ENCODE measurements at places on chromosomes 5 and 9.

GRCh38 chr5:55679556-55679955, 32.6 kb downstream of the SLC38A9 start:
- no peak for DNase-seq

- no peak for DNase-seq
These were observed 12.0 kb downstream of the HIGD2A start for GRCh38 chr5:176400382-176401156.

DNA sequence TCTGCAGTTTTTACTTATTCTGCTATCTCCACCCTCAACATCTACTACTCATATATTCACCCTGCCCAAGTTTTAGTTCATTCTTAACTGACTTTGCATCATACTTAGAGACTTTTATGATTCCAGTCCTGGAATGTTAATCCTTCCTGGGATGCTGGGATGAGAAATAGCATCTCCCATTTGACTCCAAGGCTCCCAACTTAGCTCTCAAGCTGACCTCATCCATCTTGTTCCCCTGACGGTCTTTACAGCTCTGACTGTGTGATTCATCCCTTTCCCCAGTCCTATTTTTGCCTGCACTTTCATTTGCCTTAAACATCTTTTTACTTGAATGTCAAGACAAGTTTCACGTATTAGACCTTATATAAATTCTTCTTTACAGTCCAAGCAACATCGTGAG, 297.8 kb downstream of the EPB41L4A start:
- no peak for DNase-seq

- DNase-seq, result peak; percentile 83
These were observed 33.9 kb downstream of the SH3PXD2B start for GRCh38 chr5:172420235-172420939.

- no peak for DNase-seq
These were observed 425.7 kb downstream of the PIK3R1 start for GRCh38 chr5:68641211-68641610.

- DNase-seq, result no peak
These were observed 359.1 kb upstream of the DAB2 start for GRCh38 chr5:39783756-39784421.

DNA sequence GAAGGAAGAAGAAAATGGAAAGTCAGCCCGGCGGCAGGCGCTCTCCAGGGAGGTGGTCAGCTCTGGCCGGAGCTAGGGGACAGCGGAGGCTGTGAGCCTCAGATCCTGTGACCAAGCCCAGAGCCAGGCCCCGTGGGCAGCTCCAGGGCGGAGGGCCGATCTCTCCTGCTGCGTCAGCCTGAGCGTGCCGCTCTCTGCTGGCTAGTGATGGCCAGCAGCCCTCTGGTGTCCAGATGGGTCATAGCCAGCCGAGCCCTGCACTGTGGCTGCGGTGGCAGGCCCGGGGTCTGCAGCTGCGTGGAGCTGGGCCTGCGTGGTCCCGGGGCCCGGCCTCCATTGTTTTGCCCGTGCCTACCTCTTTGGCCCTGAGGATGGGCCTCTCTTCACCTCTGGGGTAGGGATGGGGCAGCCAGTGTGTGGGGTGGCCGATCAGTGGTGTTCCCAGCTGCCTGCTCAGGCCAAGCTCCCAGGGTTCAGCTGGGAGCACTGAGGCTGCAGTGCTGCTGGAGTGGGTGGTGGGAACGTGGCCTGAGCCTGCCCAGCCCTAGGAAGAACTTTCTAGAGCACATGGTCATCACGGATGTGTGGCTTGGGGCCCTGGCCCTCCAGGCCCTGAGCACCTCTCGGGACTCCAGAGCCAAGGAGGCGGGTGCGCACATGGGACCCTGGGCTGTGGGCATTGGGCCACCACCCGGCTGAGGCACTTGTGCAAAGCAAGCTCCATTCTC, 17.1 kb upstream of the NRARP start:
- DNase-seq, result peak; percentile 43

- DNase-seq, result no peak
These were observed 113.7 kb downstream of the KLHL3 start for GRCh38 chr5:137621861-137622823.

DNA sequence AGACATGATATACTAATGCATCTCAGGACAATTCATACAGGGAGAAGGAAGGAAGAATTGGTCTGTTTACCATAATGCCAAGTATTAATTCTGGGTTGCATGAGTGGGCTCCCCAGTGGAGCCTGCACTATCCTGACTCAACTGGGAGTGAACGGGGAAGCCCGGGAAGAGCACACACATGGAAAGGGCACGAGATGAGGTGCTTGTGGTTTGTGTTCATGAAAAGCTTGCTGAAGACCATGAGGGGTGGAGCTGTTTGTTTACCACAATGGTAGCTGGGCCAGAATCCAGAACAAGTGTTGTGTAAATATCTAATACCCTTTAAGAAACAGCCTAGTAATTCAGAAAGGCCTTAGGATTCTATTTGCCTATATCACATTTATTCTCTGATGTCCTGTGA, 44.6 kb downstream of the POC5 start:
- DNase-seq, result no peak

DNA sequence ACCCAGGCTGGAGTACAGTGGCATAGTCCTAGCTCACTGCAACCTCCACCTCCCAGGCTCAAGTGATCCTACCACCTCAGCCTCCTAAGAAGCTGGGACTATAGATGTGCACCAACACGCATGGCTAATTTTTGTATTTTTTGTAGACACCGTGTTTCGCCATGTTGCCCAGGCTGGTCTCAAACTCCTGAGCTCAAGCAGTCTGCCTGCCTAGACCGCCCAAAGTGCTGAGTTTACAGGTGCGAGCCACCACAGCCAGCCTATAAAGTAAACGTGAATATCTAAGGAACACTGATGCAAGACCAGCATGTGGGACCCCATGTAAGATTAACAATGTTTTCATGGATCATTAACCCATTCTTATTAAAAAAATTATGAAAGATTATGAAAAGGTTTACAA, 15.9 kb downstream of the ANXA2R start:
- no peak for DNase-seq

GRCh38 chr5:123700624-123701287, 188.8 kb downstream of the CSNK1G3 start:
- no peak for DNase-seq

GRCh38 chr9:104319685-104320084, 184.4 kb upstream of the OR13F1 start:
- no peak for DNase-seq

GRCh38 chr5:95975703-95976102, 14.1 kb upstream of the ELL2 start:
- no peak for DNase-seq

GRCh38 chr9:127303830-127304229, 39.3 kb downstream of the GARNL3 start:
- no peak for DNase-seq

DNA sequence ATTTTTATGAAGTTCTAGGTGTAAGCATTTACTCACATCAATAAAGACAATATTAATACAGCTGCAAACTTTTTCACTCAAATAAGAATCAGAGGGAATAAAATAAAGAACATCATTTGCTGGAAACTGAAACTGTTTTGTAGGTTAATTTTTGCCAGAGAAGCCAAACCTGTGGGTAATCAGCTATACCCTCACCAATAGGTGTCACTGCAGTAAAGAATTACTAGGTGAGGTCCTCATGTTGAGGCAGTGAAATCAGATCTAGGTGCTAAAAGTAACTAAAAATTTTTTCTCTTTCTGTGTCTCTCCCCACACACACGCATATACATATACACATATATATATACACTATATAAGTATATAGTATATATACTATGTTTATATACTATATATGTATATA, 1016.3 kb upstream of the SEMA6A start:
- DNase-seq, result no peak

DNA sequence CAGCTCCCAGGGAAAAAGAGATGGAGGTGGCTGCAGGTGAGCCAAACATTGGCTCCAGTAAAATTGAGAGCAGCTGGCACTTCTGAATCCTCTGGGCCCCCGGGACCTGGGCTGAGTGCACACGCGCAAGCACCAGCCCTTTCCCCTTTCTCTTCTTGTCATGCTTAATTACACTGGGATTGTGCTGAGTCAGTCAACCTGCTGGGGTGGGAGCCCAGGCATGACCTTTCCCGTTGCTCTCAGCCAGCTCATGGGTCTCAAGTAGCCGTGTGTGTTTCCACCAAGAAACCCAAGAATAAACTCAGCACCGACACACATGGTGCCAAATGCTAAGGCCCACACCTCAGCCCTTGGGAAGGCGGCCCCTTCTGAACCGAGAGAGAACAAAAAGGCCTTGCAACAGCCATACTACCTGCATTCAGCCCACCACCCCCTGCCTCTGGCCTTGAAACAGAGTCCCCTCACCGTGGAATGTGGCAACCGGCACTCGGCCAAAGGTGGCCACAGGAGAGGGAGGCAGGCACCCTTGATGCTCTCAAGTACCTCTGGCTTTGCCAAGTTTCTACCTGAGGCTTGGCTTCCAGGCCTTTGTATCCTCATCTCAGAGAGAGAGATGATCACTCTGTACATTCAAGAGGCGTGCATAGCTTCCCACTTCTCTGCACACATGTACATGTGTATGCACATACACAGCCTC, 28.1 kb downstream of the SLIT3 start:
- DNase-seq, result no peak

GRCh38 chr5:96256795-96257470, 176.1 kb downstream of the PCSK1 start:
- no peak for DNase-seq

GRCh38 chr5:172074896-172075295, 68.5 kb upstream of the FBXW11 start:
- no peak for DNase-seq

DNA sequence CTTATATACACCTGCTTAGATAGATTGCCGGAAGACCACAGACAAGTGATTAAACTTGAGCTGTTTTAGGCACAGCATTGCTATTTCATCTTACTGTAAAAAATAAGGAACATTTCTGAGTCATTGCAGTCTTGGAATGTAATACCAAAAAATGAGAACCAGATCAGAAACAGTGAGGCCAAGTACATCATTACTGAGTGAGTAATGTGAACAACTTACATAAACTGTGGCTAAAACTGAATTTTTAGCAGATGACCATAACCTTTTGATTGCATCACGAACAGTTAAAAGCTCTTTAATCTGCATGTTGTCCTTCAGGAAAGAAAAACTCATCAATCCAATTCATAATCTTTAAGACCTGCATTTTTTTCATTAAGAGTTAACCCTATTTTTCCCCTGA, 157.1 kb upstream of the FGF10 start:
- no peak for DNase-seq

- DNase-seq, result no peak
These were observed 44.5 kb downstream of the DAPK1 start for GRCh38 chr9:87542141-87542540.

DNA sequence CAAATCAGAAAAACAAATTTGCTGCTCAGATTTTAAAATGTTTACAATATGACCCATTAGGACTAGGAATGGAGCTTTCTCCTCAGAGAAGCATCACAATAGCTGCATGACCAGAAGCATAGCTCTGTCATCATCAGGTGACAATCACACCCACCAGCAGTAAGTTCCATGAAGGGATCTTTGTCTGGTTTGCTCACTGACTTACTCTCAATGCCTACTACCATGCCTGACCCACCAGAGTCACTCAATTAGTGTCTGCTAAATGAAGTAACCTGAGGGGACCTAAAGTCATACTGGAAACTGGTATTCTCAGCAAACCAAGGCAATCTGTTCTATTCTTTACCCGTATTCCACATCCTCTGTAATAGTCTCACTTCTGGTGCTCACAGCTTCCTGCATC, 7.7 kb downstream of the ERMP1 start:
- no peak for DNase-seq

DNA sequence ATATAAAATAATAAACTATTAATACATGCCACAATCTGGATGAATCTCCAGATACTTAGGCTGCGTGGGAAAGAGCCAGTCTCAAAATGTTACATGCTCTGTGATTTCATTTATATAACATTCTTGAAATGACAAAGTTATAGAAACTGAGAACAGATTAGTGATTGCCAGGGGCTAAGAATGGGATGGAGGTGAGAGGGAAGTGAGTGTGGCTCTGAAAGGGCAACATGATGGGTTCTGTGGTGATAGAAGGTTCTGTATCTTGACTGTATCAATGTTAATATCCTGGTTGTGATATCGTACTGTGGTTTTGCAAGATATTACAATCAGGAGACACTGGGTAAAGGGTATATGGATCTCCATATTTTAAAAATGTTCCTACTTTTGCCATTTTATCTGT, 50.7 kb downstream of the SPEF2 start:
- no peak for DNase-seq

DNA sequence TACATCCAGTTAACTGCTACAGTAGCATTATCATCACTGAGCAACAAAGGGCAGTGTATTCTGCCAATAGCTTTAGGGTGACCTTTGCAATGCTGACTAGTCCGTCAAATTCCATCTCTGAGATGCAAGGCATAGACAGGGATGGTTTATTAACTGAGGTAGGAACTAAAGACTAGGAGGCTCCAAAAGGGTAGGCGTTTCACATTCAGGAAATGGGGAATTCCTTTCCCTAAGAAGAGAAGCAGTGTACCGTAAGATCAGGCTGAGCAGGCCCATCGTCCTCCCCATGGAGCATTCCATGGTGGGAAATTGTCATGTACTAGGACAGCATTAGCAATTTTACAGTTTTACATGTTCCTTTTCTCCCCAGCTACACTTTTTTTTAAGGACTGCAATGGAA, 157.7 kb downstream of the BNC2 start:
- DNase-seq, result no peak

GRCh38 chr9:14863402-14863801, 46.8 kb downstream of the FREM1 start:
- no peak for DNase-seq

GRCh38 chr9:76413658-76414057, 19.4 kb upstream of the RFK start:
- no peak for DNase-seq

- DNase-seq, result no peak
These were observed 133.6 kb downstream of the ATG10 start for GRCh38 chr5:82105457-82105856.

DNA sequence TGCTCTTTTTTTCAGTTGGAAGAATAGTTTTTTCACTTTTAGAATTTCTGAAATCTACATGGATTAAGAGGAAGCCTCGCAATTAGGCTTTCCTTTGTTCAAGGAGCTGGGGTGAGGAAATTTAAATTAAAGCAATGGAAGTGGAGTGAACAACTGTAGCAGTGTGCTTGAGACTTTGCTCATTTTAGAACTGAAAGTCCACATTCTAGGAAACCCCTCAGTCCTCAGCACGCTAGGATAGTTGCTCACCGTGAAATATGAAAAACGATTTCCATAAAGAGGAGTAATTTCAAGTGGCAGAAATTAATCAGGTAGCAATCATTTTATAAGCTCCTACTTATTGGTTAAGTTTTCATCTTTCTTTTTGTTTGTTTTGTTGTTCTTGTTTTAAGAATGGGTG, 243.0 kb upstream of the ITGA1 start:
- DNase-seq, result no peak

Measured in ureter (tissue), 1 donor.